ENCODE measurements at places on chromosomes 4 and X. TPM values are rescaled to one million over a fixed set of nuclear protein-coding genes. Genes with fewer than 3 reads are reported as not detected.

CSN3 gene
- not detected for total RNA-seq

BEND4 gene
- total RNA-seq = 0.05 TPM

TMSB15A gene
- total RNA-seq = 0.62 TPM

SMIM43 gene
- total RNA-seq = not detected

DNA sequence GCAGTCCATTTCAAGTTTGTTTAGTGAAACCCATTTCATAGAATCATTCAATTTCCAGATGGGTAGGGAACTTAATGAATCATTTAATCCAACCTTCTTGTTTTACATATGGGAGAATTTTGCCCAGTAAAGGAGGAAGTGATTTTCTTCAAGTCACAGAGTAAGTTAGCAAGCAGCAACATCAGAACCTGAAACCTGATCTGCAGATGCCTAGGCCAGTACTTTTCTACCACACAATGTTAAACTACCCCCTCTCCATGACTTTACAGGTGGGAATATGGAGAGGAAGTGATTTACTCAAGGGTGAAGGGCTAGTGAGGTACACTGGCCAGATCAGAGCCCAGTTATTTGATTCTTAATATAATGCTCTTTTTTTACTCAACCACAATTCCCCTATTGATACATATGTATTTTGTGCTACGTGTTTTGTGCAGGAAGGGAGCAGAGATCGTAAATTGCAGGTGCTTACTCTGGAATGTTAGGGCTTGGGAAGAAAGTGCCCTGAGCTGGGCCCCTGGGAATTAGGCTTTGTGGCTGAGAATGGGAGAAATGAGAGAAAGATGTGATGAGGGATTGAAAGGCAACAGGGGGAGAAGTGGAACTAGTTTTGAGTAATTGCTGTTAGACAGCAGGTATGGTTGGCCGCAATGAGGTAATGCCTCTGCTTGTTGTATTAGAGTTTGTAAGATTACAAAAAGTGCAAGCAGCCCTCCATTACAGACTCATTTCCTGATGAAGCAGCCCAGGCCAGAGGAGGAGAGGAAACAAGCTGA, 6.8 kb downstream of the LHFPL1 start:
- no peak for DNase-seq

ABCG2 gene
- 1.0 TPM for total RNA-seq

PPP1R2C gene
- total RNA-seq = not detected

DNA sequence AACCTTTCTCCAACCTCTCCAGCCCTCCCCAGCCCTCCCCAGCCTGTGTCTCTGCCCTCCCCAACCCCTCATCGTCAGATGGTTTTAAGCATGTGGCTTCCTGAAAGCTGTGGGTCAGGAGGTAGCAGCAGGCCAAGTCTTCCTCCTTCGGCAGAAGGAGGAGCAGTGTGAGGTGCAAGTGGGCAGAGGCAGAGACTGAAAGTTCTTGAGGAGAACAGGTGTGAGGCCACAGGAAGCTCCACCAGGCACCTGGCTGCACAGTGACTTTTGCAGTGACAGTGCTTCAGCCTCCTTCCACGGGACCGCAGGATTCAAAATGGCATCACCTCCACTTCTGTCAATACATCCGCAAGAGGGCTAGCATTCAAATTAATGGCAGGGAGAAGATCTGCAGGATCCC, 203.9 kb upstream of the LEF1 start:
- no peak for DNase-seq

GRCh38 chrX:69152417-69152841, 12.8 kb downstream of the PJA1 start:
- DNase-seq = no peak

DNA sequence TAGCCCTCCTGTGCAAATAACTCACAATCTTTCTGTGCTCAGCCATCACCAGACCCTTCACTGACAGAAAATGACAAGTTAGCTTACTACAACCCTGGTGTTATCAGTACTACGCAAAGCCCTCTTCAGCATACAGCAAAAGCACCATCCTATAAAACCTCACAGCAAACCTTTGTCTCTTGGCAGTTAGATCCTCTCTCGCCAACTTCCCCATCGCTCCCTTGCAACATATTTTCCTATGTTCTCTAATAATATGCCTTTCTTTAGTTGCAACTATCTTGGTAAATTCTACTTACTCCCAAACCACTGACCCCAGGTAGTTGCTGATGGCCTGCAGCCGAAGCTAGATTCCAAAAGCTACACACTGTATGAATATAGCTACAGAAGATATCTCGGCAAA, 856.9 kb upstream of the FRG1 start:
- DNase-seq = no peak

DNA sequence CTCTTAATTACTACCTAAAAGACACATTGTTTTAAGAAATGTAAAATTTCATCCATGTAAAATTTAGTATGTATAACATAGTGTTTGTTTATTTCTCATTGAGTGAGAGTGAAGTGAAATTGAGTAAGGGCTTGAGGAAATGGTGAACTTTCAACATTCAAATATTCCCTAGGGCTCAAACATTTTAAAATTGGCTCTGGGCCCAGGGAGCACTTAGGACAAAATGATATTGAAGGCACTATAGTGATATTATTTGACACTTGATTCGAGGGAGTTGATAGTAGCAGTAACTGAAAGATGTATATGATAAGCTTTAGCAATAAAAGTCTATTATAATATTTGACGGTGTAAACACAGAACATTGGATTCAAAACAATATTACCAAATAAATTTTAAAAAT, 1244.0 kb upstream of the TENM3 start:
- no peak for DNase-seq

DNA sequence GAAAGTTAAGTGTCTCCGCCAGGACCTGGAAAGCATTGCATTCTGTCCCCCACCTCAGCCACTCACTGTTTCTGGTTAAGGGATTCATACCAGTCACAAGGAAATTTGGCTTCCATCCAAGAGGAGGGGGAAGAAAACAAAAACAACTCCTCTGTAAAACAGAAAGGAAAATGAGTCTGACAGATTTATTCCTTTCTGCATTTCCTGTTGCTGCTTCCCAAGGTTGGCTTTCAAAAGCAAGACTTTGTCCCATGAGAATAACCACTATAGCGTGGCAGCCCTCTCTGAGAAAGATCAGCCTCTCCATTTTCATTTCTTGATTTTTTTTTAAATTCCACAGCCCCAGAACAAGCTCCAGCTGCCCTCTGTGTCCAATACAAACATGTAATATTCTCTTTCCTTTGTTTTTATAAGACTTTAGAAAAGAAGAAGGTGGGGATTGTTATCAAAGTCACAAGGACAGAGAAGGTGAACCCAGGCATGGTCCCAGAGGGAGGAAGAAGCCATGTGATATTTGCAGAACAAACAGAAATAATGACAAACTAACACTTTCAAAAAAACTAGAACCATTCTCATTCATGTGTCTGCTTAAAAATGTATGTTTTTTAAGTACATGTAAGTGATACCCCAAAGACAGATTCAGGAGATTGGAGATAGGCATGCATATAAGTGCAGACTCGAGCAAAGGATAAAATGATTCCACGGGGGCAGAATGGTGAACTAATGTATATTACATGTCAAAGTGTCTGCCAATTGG, 90.7 kb upstream of the DCLK2 start:
- no peak for DNase-seq

- no peak for DNase-seq
Observed at GRCh38 chr4:80188801-80189458, 8.4 kb upstream of the PRDM8 start.

GRCh38 chr4:74501579-74501978, 56.6 kb downstream of the AREG start:
- no peak for DNase-seq

DACH2 gene
- not detected for total RNA-seq

ELOVL6 gene
- 2.0 TPM for total RNA-seq

GRCh38 chr4:53656421-53656981, 65.2 kb upstream of the LNX1 start:
- DNase-seq = no peak

- DNase-seq = no peak
Observed at GRCh38 chrX:150719621-150720020, 26.4 kb downstream of the MTMR1 start.

- no peak for DNase-seq
Observed at GRCh38 chrX:119709630-119710029, 16.7 kb upstream of the SEPTIN6 start.

SPINK2 gene
- total RNA-seq = not detected

TCP11X1 gene
- not detected for total RNA-seq
